Activated T-helper 17 cell treated with anti-CD3 and anti-CD28 coated beads, Interleukin-2, amount 50 U/mL, for 72 hours (primary cell): ENCODE measurements at places on chromosomes 11 and 22.
A peak's percentile ranks its signal among the peaks of the same experiment; 100 is the strongest.

GRCh38 chr11:94871491-94872185 lies 101.7 kb downstream of the CWC15 start:
- ATAC-seq = no peak

- ATAC-seq = no peak
Measured at GRCh38 chr22:32607086-32607485, 132.5 kb downstream of the FBXO7 start.

DNA sequence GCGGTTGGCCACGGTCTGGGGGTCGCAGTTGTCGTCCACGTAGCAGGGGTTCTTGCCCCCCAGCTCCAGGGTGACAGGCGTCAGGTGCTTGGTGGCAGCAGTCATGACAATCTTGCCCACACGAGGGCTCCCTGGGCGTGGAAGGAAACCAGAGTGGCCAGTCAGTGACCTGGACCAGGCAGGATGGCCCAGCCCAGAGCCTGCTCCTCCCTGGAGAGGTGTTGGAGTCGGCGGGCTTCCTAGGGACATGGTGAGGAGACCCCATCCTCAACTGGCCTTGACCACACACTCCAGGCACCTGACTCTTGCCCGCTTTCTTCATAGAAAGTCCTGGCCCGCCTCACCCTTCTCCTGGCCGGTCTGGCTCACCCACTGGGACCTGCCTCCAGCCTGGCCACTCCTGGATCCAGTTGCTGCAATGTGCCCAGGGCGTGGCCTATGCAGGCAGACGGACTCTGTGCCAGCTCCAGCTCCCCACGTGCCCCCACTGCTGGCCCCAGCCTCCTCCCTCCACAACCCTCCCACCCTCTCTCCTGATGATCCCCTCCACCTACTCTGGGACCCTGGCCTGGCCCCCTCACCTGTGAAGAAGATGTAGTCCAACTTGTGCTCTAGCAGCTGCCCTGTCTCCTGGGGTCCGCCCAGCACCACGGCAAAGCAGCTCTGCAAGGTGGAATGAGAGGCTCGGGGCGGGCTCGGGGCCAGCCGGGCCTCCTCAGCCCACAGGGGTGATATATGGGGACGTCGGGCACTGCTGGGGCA lies 8.7 kb downstream of the ALDH3B2 start:
- ATAC-seq = no peak

GRCh38 chr11:120303004-120303637 lies 22.0 kb upstream of the TLCD5 start:
- peak; percentile 87 for ATAC-seq

GRCh38 chr11:127962416-127962815 lies 624.9 kb downstream of the ETS1 start:
- no peak for ATAC-seq

GRCh38 chr11:11252403-11252802 lies 100.6 kb downstream of the CSNK2A3 start:
- no peak for ATAC-seq

GRCh38 chr22:20653795-20654342 lies 120.0 kb upstream of the SERPIND1 start:
- ATAC-seq = no peak

DNA sequence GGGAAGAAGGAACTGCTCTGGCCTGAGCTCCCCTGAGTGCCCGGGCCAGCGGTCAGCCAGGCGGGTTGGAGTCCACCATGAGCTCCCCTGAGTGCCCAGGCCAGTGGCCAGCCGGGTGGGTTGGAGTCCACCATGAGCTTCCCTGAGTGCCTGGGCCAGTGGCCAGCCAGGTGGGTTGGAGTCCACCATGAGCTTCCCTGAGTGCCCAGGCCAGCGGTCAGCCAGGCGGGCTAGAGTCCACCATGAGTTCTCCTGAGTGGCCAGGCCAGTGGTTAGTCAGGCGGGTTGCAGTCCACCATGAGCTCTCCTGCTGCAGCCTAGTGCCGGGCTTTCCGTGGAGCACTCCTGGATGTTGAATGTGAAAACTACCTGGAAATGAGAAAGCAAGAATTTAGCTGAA lies 844.0 kb downstream of the TBC1D22A start:
- no peak for ATAC-seq

DNA sequence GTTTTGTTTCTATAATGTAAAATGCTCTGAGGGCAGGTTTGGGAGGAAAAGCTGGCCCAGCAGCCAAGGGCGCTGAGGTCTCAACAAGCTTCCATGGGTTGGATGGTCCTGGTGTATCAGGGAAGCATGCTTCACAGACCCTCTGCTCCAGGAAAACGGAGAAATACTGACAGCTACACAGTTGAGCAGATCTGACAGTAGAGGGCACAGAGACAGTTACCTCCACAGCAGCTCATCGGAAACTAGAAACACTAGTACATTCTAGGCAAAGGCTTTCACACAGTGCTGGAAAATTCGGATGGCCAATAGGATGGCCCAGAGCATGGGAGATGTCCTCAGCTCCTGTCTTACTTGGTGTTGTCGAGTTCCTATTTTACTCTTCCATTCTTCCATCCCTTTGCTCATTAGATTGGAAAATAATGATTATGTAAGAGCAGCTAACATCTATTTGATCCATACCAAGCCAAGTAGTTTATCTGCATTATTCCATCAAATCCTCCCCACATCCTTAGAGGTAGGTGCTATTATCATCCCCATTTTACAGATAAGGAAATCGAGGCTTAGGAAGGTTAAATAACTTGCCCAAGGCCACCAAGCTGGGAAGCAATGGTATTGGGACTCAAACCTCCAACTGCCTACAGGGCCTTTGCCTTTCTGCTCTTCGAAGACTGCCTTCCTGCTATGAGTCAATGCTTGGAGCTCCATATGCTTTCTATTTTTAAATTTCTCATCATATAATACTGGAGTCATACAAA lies 28.3 kb downstream of the LMO2 start:
- ATAC-seq = no peak

GRCh38 chr11:43547430-43547831 lies 133.1 kb upstream of the HSD17B12 start:
- ATAC-seq = no peak

- ATAC-seq = no peak
Measured at GRCh38 chr11:92179017-92179670, 45.5 kb upstream of the FAT3 start.

DNA sequence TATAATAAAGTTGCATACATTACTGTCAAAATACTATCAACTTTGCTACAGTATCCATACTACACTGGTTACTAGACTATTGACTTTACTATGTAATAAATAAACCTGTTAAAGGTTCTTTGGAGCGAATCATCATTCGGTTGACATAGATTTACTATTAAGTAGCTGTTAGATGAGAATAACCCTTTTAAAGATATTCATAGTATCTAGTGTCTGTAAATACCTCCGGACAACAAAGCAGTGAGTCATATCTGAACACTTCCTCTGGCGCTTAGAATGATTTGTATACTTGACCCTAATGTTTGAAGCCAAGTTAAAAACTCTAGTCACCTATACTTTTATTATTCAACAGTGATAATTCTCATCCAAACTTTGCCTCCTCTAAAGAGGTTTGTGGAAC lies 84.7 kb downstream of the MSANTD4 start:
- ATAC-seq = no peak

GRCh38 chr11:61971248-61972111 lies 4.0 kb upstream of the FTH1 start:
- ATAC-seq = no peak

DNA sequence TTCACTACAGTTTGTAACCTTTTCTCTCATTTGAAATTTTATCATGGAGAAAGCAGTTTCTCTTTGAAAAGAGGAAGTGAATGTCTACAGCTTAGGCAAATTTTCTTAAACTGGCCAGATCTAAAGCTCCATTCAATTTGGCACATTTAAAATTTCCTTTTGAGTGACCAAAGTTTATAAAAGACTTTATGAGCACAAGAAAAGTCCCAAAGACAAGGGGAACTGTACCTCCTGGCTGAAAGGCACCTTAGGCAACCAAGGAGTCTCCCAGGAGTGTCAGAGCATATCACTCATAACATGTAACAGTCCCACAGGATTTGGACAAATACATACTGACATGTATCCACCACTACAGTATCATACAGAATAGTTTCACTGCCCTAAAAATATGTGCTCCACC lies 41.3 kb downstream of the NARS2 start:
- ATAC-seq = no peak

GRCh38 chr11:115503886-115504275 lies 334 bp downstream of the CADM1 start:
- ATAC-seq = peak; percentile 8

- peak; percentile 38 for ATAC-seq
Measured at GRCh38 chr22:39520226-39521105, at the start of gene ATF4. TSS of gene ATF4 (plus strand) at chr22:39520562. CDS start at chr22:39521446, 884 bp downstream.

- no peak for ATAC-seq
Measured at GRCh38 chr11:13831696-13832095, 130.8 kb upstream of the SPON1 start.

GRCh38 chr22:46954781-46955180 lies 192.3 kb downstream of the TBC1D22A start:
- ATAC-seq = no peak

GRCh38 chr22:31329453-31330215 lies 16.5 kb downstream of the PATZ1 start:
- ATAC-seq = peak; percentile 95

DNA sequence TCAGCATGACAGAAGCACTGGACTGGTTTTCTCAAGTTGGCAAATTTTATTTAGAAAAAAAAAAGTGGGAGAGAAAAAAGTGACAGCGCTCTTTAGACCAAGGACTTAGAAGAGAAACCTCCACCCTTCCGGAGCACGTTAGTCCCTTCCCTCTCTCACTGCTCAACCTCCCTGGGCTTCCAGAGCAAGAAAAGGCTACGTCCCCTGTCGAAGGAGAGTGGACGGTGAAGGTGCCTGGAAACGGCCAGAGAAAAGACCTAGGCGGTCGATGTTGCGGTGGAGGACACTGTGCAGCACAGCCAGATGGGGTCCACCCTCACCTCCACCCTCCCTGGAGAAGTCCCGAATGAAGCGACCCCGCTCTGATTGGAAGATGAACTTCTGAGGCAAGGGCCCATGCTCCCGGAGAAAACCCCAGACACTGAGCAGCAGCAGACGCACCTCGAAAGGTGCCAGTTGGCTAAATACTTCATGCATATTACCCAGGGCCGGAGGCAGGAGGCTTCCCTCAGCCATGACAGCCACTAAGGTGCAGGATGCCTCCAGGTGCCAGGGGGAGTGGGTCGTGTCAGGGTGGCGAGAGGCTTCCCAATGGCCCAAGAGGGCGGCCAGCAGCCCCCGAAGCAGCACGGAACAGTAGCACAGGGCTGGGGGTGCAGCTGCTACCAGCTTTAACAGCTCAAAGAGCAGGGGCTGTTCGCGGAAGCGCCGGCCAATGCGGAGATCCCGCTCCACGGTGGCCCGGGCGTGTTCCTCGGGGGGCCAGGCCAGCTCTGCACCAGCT lies 604 bp upstream of the GANAB start:
- no peak for ATAC-seq

GRCh38 chr11:9396310-9396709 lies 11.9 kb downstream of the IPO7 start:
- no peak for ATAC-seq

GRCh38 chr11:34793666-34794065 lies 122.5 kb downstream of the APIP start:
- ATAC-seq = no peak

DNA sequence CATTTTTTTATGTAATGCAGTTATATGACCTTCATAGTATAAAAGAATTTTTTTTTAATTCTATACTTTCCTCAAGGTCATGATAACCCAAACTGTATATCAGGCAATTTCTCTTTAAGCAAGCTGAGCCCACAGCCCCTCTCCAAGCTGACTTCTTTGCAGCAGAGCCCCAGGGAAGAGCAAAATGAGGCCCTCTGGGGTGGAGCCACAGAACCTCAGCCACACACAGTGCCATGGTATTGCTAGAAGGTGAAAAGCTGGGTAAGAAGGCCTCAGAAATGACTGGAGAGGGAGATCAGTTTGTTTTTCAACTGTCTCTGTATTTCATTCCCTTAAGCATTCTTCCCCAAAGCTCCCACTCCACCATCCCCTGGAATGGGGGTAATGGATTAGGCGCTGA lies 108.8 kb downstream of the PLEKHA7 start:
- no peak for ATAC-seq

DNA sequence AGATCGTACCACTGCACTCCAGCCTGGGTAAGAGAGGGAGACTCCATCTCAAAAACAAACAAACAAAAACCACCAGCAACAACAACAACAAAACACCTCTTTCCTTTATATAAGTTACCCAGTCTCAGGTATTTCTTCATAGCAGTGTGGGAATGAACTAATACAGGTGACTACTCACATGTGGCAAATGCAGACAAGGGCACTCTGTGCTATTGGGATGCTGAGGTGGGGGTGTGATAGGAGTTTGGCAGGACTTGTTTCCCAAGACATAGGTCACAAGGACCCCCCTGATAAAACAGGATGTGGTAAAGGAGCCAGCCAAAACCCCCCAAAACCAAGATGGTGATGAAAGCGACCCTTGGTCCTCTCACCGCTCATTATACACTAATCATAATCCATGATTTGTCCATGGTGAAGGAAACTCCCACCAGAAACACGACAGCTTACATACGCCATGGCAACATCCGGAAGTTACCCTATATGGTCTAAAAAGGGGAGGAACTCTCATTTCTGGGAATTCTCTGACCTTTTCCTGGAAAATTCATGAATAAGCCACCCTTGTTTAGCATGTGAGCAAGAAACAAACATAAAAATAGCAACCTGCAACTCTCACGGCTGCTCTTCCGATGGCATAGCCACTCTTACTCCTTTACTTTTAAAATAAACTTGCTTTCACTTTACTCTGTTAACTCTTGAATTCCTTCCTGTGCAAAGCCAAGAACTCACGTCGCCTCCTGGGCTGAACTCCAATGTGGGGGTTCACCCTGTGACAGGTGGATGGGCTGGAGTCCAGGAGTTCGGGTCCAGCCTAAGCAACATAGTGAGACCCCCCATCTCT lies 18.8 kb upstream of the INCENP start:
- ATAC-seq = peak; percentile 84
